ENCODE measurements at places on chromosomes 2 and 18.

- DNase-seq, result no peak
Observed at GRCh38 chr2:217220228-217221013, 360.6 kb upstream of the TNP1 start.

DNA sequence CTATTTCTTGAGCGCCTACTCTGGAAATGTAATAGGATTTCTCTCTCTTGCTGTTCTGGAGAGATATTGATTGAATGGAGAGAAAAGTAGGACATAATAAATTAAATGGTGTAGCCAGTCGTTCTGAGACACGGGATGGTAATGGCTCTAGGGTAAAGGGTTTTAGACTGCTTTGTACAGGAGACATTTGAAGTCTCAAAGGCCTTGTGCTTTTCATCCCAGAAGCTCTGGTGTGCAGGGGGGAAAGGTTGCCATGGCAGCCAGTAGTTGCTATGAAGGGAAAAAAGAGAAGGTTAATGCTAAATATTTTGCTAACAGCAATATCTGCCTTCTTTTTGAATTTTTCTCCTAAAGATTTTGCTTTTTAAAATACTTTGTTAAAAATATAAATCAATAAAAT lies 359.3 kb downstream of the RIT2 start:
- DNase-seq, result no peak

GRCh38 chr2:160328811-160329527 lies 128.9 kb upstream of the ITGB6 start:
- DNase-seq, result no peak

- no peak for DNase-seq
Observed at GRCh38 chr2:219987830-219988229, 360.4 kb downstream of the SLC4A3 start.

DNA sequence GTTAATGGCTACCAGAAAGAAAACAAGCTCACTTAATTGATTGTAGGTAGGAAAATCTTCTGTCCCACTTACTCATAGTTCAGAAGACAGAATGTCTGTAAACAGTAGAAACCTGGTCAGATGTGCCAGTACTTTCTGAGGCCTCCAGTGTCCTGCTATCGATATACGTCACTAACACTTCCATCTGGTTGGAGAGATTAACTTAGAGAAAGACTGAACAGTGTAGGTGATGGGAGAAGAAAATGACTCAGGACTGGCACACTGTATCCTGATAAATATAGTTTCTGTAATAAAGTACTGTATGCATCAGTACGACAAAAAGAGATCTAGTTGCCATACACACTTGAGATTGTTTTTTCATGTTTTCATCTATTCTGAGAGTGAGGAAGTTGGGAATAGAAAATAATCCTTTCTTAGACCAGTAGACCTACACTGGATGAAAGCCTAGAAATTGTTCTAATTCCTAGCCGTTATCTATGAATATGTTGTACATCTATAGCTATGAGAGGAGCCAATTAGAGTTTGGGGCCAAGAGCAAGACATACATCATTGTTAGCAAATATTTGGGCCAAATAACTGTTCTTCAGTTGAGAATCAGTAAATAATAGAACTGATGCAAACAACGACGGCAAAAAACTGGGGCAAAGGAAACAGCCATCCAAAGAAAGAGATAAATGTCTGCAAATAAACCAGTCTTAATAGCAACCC lies 105.9 kb downstream of the NAT8 start:
- no peak for DNase-seq

DNA sequence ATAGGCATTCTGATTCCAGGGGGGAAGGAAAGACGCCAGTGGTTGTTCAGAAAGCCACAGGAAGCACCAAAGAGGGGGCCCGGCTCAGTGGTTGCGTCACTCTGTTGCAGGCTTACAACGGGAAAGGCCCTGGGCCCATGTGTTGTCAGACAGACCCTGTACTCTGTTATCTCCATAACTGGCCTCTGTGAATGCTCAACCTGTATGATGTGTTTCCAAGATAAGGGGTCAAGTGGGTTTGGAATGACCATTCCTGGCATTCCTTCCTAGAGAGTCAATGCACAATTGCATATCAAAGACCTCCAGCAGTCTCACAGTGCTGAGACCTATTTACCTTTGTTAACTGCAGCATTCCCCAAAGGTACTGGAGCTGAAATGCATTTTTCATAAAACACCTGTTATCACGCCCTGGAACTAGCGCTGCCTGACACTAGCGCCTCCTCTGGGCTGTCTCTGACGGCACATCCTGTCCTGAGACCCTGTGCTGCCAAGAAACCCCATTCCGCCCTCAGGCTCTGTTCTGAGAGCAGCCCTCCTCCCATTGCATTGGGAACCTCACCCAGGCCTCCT lies 13.2 kb upstream of the LRRFIP1 start:
- DNase-seq, result no peak

- no peak for DNase-seq
Observed at GRCh38 chr2:179376881-179377280, 112.2 kb upstream of the SESTD1 start.

GRCh38 chr2:112542984-112543661 lies 858 bp downstream of the POLR1B start:
- no peak for DNase-seq

- DNase-seq, result peak; percentile 7
Observed at GRCh38 chr18:14179306-14179705, 47.1 kb upstream of the ZNF519 start.

- DNase-seq, result no peak
Observed at GRCh38 chr2:67790622-67791021, 272.2 kb downstream of the C1D start.

GRCh38 chr2:153548536-153548935 lies 70.0 kb upstream of the RPRM start:
- DNase-seq, result no peak

DNA sequence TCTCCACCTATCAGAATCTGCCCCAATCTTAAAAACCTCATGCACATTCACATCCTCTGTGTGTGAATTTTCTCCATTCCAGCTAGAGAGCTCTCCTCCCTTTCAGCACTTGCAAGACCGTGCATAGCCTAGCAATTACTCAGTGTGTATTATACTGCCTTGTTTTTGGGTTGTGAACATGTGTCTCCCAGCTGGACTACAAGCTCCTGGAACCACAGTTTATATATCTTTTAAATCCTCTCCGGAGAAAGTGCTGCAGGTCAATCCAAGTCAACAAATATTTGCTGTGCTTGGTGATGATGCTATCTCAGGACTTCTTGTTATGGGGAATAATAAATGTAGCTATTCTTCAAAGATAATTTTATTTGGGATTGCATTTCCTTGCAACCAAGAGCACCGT lies 58.2 kb upstream of the MEX3C start:
- DNase-seq, result no peak

DNA sequence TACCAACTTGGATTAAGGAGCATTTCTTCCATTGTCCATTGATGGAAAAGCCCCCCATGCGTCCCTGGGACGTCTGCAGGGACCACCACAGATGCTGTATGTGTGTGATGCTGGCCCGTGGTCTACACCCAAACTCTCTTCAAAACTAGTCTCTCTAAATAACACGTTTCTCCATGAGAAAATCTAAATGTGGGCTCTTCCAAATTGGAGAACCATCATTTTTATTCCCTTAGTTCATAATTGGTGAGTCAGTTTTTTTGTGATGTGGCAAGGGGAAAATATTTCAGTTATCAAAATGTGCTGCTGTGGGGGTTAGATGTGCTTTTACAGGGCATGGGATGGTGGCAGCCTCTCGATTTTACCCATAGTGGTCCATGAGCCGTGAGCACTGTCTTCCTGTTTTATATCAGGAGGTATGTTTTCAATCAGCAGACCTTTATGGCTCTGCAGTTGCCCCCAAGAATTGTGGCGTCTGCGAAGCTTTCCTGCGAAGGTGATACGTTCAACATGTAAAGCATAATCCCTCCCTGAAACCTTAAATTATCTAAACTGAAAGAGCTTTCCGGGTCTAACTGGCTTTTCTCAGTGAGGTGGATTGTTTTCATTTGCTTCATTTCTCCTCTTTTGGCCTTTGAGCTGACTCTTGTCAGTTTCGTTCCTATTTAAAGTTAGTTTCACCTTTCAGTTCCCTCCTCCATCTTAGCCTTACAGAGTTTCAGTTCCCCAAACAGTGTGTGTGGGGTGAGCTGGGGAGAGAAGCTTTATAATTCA lies 78.4 kb downstream of the SETBP1 start:
- DNase-seq, result peak; percentile 28

DNA sequence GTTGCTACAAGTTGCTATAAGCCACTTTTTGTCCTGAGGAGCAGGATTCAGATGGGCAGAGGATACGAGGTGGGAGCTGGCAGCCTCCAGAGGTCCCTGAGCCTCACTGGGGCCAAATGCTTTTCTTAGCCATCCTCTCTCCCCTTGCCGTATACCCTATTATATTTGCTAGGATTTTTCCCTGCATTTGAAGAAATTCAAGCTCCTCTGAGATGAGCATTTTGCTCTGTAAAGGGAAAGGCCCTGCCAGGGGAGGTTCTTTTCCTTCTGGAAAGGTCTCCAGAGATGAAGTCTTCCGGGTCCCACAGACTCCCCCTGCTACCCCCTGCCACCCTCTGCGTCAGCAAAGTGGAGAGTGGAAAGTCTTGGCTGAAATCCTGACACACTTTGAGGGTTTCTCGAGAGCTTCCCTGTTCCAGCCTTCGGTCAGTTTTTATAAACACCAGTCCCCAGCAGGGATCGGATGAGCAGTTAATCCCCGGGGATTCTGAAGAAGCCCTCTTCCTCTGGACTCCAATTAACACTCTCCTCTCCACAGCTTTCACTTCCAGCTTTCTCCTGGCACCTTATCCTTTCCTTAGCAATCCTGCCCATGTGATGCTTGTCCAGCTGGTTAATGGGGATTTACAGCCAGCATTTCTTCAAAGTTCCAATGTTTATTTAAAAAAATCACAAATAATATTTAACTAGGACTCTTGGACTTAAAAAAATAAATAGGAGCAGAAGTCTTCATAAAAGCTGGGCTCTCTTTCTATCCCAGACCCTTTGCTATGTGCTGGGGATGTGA lies 13.1 kb downstream of the CYRIA start:
- no peak for DNase-seq

GRCh38 chr2:198113316-198113715 lies 308.9 kb downstream of the PLCL1 start:
- no peak for DNase-seq

GRCh38 chr18:24270358-24270936 lies 127.2 kb downstream of the OSBPL1A start:
- no peak for DNase-seq

GRCh38 chr18:37483984-37484819 lies 81.4 kb downstream of the CELF4 start:
- no peak for DNase-seq

GRCh38 chr2:51657849-51658248 lies 625.9 kb upstream of the NRXN1 start:
- no peak for DNase-seq

DNA sequence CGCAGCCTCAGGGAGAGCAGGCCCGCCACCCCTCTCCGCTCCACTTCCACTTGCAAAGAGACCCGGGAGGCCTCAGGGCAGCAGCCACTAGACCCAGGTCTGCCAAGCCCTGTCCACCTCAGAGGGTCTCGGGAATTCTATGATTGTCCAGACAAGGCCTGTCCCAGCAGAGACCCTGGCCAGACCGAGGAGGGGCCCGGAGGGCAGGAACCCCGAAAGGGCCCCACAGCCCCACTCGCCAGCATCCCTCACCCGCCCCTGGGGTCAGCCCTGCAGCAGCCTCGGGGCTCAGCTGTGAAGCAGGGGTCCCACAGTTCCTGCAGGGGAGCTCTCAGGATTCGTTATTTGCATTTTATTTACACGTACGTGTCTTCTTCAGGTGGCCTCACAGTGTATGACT lies 269.5 kb downstream of the EIPR1 start:
- DNase-seq, result no peak

GRCh38 chr2:152186262-152186661 lies 10.7 kb upstream of the STAM2 start:
- DNase-seq, result no peak

DNA sequence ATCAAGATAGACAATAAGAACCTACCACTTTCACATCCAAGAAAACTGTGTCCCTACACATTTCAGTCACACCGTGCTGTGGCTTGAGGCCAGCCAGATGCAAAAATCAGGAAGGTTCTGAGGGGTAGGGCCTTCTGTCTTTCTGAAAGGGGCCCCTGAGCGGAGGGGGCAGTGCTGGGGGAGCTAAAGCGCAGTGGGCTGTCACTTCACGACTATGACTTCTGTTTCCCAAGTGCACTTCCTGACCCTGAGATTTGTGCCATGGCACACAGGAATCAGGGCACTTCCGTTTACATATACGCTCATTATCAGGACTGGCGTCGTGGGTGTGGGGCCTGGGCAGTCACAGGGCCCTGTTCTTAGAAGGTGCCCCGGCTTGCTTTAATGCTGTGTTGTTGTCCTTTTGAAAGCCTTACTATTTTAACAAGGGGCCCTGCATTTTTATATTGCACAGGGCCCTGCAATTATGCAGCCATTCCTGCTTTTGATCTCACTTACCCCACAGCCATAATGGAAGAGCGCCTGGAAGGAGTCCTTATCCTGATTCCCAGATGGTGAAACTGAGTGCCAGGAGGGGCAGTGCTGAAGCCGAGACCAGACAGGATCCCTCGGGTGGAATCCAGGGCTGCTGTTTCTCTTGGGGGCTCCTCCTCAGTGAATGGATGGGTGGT lies 620 bp downstream of the NGEF start:
- DNase-seq, result no peak

- no peak for DNase-seq
Observed at GRCh38 chr18:22668496-22668895, 250.8 kb upstream of the CTAGE1 start.

DNA sequence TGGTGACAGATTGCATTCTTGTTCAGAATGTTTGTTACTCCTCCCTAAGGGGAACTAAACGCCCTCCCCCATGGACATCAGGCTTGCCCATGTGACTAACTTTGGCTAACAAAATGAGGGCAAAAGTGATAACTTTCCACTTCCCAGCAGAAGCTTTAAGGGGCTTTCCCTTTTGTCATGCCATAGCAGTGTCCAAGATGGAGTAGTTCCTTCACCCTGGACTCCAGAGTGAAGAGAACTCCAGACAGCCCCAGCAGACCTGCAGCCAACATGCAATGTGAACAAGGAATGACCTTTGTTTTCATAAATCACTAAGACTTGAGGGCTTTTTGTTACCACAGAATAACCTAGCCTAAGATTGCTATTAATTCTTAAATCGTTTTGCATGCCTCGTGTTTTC lies 163.5 kb downstream of the ZEB2 start:
- no peak for DNase-seq

GRCh38 chr2:47990503-47990902 lies 84.2 kb upstream of the FBXO11 start:
- no peak for DNase-seq

GRCh38 chr2:175350105-175350504 lies 168.6 kb upstream of the ATP5MC3 start:
- DNase-seq, result no peak

DNA sequence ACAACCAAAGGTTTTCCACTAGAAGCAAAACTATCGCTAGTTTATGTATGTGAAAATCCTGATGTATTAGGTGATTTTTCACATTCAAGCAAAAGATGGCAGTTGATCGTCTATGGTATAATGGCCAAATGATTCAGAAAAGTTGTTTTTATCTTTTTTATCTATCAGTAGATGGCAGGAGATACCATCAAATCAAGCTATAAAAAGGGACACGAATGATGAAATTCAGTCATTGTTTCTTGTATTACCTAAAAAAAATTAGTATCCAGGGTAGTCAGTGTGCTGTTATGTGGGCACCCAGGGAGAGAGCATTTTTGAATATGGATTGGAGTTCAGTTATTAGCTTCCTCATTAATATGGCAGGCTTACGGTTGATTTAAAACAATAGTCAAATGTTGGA lies 22.9 kb upstream of the CAVIN2 start:
- no peak for DNase-seq

All from CD4-positive, alpha-beta T cell treated with Interleukin-12 subunit alpha and Interleukin-12 subunit beta, for 1 hour (primary cell).